ENCODE measurements at places on chromosomes 7 and 10. TPM values are rescaled to one million over a fixed set of nuclear protein-coding genes. Genes with fewer than 3 reads are reported as not detected.

- no peak for DNase-seq
- no peaks in the 10 kb centered on the region for H3K4me1 ChIP-seq
- peaks cover 43% of the 10 kb centered on the region for H3K27me3 ChIP-seq
- H3K36me3 ChIP-seq: no peaks in the 10 kb centered on the region
These were observed 346.9 kb downstream of the DNAJB6 start for GRCh38 chr7:157683747-157684156.

- DNase-seq: no peak
- no peaks in the 10 kb centered on the region for H3K36me3 ChIP-seq
- H3K27me3 ChIP-seq: no peaks in the 10 kb centered on the region
- H3K4me3 ChIP-seq: no peak overlapping the region
These were observed 13.4 kb downstream of the CUBN start for GRCh38 chr10:17116193-17116592.

DNA sequence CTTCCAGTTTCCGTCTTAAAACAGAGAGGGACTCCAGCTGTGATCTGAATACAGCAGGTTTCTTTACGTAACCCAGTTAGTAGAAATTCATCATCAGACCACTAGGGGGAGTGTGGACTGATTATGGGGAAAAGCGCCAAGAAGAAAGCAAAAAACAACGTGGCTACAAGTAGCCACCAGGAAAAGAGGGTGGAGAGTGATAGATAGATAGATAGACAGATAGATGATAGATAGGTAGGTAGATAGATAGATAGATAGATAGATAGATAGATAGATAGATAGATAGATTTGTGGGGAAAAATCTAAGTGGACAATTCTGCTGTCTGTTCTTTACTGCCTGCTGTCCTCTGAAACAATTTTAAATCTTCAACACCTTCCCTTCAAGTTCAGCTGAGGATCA lies 12.7 kb upstream of the AKR1B10 start:
- no peak for DNase-seq
- H3K4me3 ChIP-seq: no peak overlapping the region
- no peaks in the 10 kb centered on the region for H3K27me3 ChIP-seq
- no peak overlapping the region for H3K27ac ChIP-seq

DNA sequence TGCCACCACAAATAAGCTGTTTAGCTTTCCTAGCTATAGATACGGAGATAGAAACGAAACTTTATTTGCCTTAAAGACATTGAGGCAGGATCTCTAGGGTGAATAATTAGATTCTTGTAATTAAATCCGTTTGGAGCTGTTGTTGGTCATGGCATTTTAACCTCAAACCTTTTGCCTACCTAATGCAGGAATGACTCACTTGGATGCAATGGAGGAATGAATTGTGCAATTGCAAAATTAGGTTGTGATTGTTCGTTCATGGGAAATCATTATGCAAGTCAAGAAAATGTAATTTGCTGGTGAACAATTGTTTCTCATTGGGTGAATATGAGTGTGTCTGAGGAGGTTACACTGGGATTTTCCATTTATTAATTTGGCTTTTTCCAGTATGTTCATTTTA lies 703.5 kb downstream of the GATA3 start:
- no peak overlapping the region for H3K27ac ChIP-seq
- H3K4me1 ChIP-seq: no peaks in the 10 kb centered on the region
- no peaks in the 10 kb centered on the region for H3K27me3 ChIP-seq
- H3K36me3 ChIP-seq: no peaks in the 10 kb centered on the region
- H3K4me3 ChIP-seq: no peak overlapping the region

GRCh38 chr7:155073922-155074321 lies 3.8 kb downstream of the HTR5A start:
- no peaks in the 10 kb centered on the region for H3K36me3 ChIP-seq
- H3K4me3 ChIP-seq: no peak overlapping the region
- peaks cover 8% of the 10 kb centered on the region for H3K27me3 ChIP-seq
- no peak overlapping the region for H3K27ac ChIP-seq
- DNase-seq: no peak
- H3K4me1 ChIP-seq: peaks cover 7% of the 10 kb centered on the region

DNA sequence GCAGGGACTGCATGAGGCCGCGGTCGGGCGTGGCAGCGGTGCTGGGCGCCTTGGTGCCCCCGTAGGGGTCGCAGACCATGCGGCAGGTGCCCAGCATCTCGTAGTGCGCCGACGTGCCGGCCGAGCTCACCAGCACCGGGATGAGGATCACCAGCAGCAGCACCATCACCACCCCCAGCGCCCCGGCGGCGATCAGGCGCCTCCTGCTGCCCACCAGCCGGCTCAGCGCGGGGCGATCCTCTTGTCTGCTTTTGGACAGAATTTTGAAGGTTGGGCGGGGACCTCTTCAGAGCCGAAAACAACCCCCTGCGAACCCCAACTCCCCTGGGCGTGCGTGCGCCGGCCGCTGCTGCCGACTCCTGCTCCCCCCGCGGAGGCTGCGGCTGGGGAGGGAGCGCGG lies 779 bp downstream of the C1QL3 start:
- H3K36me3 ChIP-seq: no peaks in the 10 kb centered on the region
- H3K4me3 ChIP-seq: peak overlapping the region; percentile 19
- peaks cover 21% of the 10 kb centered on the region for H3K27me3 ChIP-seq
- no peak overlapping the region for H3K27ac ChIP-seq
- no peak for DNase-seq

GRCh38 chr7:145797507-145797906 lies 319.1 kb upstream of the CNTNAP2 start:
- no peak overlapping the region for H3K27ac ChIP-seq
- no peaks in the 10 kb centered on the region for H3K4me1 ChIP-seq
- H3K4me3 ChIP-seq: no peak overlapping the region

- H3K4me1 ChIP-seq: no peaks in the 10 kb centered on the region
- H3K36me3 ChIP-seq: no peaks in the 10 kb centered on the region
- no peak for DNase-seq
- H3K27me3 ChIP-seq: no peaks in the 10 kb centered on the region
These were observed 39.1 kb downstream of the LRRC20 start for GRCh38 chr10:70343312-70343711.

CYP3A5 gene
- total RNA-seq: not detected

COA1 gene
- total RNA-seq: 55.0 TPM

CREB5 gene
- total RNA-seq: 0.89 TPM

NYAP1 gene
- 0.13 TPM for total RNA-seq

All from natural killer cell (primary cell).